Stimulated activated CD4-positive, alpha-beta T cell treated with anti-CD3 and anti-CD28 coated beads, Interleukin-2, amount 100 ng/mL, for 24 hours (primary cell): ENCODE measurements at places on chromosomes 1 and 21.

DNA sequence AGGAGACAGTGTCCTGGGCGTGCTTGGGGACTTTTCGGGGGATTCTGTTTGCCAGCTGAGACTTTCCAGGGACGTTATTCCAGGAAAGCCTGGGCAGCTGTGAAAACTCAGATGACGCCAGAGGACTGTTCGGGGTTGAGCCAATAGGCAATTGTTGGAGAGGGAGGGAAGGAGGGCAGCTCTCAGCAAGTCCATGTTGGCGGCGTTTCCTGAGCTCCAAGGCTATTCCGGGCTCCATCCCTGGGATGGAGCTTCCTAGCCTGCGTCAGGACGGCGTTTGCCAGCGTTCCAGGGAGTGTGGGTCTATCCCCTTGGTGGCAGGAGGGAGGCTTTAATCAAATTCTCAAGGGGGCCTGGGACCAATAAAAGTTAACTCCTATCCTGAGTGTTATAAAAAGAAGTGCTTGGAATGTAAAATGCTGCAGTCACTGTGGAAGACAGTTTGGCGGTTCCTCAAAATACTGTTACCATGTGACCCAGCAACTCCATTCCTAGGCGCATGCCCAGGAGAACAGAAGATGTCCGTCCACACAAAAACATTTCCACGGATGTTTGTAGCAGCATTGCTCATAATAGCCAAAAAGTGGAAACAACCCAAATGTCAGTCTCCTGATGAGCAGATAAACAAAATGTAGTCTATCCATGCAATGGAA lies 15.2 kb downstream of the SLC27A3 start:
- DNase-seq = no peak

DNA sequence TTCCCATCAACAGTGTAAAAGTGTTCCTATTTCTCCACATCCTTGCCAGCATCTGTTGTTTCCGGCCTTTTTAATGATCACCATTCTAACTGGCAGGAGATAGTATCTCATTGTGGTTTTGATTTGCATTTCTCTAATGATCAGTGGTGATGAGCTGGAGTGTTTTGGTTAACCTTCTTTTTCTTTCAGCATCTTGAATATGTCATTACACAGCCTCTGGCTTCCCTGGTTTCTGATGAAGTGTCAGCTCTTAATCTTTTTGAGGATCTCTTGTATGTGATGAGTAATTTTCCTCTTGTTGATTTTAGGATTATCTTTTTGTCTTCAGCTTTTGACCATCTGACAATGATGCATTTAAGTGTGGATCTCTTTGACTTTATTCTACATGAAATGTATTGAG lies 133.2 kb upstream of the GRIK3 start:
- DNase-seq = no peak

DNA sequence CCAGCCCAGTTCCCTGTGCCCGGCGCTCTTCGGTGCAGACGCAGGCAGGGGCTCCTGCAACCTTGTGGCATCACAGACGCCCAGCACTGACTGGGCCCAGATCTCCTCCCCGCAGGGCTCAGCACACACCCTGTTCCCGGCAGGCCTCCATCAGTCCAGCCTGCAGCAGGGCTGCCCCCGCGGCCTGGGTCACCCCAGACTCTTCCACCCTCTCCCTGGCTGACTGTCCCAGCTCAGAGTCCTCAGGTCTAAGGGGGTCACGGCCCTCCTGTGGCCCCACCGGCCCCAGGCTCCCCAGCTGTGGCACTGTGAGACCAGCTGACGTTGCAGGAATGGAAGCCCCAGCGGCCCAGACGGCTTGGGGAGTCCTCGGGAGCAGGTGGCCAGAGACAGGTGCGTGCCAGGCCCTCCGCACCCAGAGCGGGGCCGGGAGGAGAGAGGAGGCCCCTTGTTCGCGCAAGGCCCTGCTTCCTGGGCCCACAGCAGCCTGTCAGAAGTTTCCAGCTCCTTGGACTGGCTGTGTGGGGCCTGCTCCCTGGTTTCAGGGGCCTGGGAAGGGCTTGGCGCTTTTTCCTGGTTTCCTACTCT lies 4.2 kb downstream of the B3GALT6 start:
- no peak for DNase-seq

DNA sequence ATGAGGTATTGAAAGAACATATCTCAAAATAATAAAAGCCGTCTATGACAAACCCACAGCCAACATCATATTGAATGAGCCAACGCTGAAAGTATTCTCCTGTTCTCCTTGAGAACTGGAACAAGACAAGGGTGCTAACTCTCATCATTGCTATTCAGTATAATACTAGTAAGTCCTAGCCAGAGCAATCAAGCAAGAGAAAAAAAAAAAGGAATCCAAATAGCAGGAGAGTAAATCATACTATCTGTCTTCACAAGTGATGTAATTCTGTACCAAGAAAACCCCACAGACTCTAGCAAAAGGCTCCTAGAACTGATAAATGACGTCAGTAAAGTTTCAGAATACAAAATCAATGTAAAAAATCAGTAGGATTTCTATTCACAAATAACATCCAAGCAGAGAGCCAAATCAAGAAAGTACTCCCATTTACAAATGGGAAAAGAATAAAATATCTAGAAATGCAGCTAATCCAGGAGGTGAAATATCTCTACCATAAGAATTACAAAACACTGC lies 1632.8 kb downstream of the NCAM2 start:
- no peak for DNase-seq

- DNase-seq = peak; percentile 45
These were observed 64.8 kb downstream of the DNTTIP2 start for GRCh38 chr1:93814059-93814794.

DNA sequence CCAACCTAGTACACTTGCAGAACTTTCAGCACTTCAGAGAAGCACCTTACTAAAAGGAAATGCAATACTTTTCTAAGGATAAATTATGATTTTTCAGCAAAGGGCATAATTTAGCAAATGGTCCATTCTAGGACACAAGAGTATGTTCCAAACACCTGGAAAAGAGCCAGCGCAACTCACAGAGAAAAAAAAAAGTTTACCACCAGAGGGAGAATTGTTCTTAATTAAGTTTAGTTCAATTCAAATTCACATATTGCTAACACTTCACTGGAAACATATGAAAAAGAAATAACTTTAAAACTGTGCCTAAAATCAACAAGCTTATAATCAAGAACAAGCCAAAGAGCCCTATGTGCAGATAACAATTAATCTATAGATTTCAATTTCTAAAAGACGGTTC lies 338.1 kb downstream of the SEC16B start:
- no peak for DNase-seq

DNA sequence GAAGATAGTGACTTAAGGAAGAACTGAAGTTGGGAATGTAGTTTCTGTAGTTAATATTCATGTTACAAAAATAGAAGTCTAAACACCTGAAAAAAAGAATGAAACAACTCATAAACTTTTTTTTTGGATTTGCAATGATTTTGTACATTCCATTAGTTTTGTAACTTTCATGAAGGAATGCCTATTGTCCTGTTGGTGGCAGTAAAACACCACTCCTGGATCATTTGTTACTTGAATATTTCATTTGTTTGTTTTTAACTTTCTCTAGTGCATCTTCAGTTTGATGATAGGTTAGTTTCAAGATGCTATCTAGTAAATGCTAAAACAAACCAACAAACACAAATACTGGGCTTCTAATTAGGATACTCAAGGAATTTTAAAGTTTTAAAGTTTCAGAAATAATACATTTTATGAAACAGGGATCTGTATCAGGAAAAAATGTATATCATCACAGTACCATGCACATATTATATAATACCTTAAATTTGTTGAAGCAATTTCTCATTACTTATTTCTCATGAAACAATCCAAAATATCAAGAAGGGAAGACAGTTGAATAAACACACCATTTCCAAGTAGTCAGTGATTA lies 229.7 kb upstream of the CACYBP start:
- DNase-seq = no peak

DNA sequence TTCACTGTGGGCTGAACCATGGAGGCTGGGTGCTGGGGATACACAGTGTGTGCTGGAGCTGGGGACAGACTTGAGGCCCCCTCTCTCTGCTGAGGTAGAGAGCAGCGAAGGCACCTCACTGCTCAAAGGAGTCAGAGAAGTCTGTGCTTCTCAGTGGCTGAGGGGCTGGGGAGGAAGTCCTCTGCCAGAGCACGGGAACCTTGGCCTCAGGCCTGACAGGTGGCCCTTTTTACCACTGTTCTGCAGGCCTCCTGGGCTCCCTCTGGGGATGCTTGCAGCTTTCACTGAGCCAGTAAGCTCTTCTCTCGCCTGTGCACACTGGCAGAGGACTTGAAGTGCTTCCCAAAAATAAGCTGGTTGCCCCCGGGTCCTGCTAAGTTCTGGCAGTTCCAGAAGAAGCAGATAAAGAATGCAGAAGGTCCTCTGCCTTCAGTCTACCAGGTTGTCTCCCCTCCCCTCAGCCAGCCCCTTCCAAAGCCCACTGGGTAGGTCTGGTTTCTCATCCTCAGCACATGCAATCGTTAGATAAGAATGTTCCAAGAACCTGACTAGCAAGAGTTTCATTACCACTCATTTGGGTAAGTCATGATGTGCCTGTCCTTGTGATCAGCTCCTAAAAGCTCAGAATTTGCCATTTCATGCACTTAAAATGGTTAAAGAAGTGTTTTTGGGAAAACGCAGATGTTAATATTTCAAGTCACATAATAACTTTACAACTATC lies 53.9 kb downstream of the TENT5C start:
- DNase-seq = no peak

DNA sequence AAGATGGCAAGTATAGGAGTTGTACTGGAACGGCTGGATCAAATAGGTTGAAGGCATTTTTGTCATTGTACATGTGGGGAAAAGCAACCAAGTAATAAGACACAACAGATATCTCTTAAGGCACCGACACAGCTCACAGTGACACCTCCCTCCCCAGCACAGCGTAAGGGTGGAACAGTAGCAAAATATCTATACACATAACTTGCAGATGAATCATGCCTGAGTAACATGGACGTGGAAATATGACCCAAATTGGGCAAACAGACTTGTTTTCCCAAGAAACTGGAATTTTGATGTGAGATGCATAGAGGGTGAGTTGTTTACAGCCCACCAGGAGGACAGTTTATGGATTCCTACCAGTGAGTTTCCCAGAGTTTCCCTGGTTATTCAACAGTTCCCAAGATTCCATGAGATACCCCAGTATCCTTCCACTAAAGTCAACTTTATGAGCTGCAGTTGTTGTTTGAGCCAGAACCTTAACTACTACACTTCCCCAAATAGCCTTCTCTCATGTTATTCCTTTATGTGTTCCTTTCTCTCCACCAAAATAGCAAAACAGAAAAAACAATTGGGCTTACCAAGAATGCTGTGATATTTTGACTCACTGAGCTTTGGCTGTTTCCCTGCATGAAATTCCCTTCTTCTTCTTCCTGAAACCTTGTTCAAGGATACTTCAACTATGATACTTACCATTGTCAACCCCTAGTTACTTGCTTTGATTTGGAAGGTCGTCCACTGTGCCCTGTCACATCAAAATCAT lies 7.1 kb upstream of the DR1 start:
- DNase-seq = no peak

GRCh38 chr1:163290025-163290640 lies 31.6 kb upstream of the NUF2 start:
- no peak for DNase-seq

DNA sequence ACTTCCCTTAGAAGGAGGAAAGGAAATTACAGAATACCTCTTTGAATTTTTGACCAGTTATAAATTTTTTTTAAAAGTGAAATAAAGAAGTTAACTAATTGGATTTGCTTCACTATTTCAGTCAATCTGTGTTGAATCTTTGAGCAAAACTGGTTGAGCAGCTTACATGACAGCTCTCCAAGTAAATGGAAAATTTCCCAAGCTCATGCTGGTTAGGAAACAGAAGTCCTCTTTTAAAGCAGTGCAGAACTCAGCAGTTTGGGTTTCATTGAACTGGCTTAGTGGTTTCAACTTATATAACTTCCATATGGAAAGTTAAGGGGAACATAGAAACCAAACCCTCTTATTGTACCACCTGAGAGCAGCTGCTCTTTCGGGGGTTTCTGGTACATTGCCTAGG lies 250.5 kb downstream of the PDE4B start:
- DNase-seq = no peak

DNA sequence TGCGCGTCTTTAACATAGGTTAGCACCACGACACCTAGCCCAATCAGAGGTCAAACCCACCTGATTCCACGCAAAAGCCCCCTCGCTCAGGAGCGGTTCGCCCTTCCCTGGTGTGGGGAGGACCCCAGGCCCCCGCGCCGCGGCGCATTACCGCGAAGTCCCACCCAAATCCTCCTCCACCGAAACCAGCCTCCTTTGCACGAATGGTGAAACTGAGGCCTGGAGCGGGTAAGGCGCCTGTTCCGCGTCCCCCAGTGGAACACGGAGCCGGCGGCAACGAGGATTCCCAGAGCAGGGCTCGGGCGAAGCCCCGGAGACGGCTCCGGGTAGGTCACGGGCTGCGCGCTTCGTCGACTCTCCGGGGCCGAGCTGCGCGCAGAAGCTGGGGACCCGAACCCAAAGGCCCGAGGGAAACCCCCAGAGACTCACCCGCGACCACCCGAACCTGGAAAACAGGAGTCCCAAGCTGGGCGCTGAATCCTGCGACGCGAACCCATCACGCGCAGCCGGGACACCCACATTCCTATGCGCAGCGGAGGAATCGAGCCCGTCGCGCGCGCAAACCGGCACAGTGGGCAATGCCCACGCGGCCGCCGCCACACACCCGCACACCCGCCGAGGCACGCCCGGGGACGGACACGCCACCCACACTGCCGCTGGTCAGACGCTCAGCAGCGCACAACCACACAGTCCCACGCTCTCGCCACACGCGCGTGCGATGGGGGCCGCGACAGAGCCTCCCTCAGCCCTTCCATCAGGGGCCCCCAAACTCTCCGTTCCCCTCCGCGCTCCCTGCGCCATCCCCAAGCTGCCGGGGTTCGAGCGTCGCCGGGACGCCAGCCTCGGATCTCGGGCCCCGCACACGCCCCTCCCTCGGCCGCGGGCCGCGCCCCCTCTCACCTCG lies 507 bp downstream of the GLIS1 start:
- no peak for DNase-seq

- no peak for DNase-seq
These were observed 48.3 kb downstream of the ECE1 start for GRCh38 chr1:21241771-21242581.

GRCh38 chr1:176541663-176542062 lies 78.7 kb downstream of the PAPPA2 start:
- no peak for DNase-seq

DNA sequence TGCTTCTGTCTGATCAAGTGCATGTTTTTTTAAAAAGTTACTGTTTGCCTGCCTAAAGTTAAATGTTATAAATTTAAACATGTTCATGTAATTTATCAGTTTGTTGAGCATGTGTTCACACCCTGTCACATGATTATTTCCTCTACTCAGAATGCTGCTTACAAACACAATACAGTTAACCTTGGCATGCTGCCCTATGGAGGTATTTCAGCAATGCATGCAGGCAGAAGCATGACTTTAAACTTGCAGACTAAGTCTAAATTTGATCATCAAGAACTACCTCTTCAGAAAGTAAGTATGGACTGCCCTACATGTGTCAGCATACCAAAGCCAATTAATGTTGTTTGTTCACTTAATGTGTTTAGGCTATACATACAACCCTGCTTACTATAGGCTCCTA lies 161.6 kb downstream of the LRRC40 start:
- DNase-seq = no peak

- DNase-seq = no peak
These were observed 20.9 kb upstream of the RAB4A start for GRCh38 chr1:229249854-229250644.

GRCh38 chr1:28143496-28144202 lies 32.8 kb downstream of the PTAFR start:
- DNase-seq = no peak
